T1000 (cell line): ENCODE measurements at places on chromosomes 11 and 22.

DNA sequence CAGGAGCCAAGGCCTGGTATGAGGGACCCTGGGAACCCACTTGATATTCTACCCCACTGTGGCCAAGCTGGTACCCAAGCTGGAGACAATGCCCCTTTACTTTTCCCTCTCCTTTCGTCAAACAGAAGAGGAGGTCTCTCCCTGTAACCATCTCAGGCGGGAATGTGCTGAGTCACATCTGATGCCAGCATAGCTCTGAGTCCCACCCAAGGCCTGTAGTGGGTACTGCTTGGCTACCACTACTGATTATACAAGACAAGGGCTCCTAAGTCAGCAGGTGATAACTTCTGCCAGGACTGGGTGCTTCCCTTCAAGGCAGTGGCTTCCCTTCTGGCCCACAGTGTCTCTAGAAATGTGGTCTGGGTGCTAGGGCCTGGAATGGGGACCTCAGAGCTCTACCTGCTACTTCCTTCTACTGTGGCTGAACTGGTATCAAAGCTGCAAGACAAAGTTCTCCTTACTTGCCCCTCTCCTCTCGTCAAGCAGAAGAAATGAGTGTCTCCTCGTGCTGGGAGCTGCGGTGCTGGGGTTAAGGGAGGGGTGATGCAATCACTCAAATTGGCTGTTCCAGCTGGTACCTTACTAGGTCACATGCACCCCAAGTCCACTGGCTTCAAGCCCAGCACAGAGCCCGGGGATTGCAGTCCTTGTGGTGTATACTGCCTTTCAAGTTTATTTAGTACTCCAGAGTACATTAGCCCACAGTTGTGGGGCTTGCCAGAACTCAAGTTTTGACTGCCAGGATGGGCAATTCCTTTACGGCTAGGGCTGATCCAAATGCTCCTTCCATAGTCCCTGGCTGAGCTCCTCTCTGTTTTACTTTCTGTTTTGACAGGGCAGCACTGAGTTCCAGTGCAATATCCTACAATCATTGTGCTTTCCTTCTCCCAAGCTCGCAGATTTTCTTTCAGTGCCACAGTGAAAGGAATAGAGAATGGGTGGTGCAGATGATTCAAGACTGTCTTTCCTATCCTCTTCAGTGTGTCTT lies 419.7 kb upstream of the CNTN5 start:
- no peak for DNase-seq

GRCh38 chr11:84870486-84870885 lies 756.7 kb downstream of the DLG2 start:
- DNase-seq: no peak

- no peak for DNase-seq
Observed at GRCh38 chr11:94857337-94857736, 89.2 kb downstream of the AMOTL1 start.

DNA sequence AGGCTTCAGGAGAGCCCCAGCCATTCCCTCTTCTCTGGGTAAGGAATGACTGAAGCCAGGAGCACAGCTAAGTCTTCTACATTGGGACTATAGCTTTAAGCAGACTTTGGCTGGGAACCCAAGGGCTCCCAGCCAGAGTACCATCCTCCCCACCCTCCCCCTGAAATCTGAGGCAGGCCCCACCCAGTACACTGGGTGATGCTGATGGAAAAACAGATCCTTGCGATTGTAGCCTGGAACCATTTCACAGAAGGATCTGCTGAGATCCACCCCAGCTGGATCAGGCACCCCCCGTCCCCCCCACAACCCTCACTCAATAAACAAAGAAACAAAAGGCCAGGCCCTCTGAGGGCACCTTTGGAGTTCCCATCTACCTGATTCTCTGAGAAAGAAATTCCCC lies 39.8 kb downstream of the IL18BP start:
- no peak for DNase-seq

DNA sequence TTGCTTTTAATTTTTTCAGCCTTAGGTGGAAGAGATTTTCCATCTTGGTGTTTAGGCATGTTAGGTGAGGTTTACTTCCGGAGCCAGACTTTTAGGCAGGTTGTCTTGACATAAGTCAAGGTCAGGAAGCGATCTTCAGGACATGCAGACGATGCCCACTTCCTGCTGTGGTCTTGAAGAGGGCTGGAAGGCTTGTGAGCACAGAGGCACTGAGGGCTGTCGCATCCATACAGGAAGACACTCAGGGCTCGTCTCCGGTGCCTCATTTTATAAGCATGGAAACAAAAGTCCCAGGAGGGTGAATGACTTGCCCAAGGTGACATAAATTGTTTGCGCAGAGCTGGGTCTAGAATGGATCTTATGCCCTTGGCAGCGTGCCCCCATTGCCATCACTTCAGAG lies 30.8 kb downstream of the MARK2 start:
- DNase-seq: no peak

GRCh38 chr22:31605851-31606585 lies 56.0 kb downstream of the PISD start:
- DNase-seq: no peak

- no peak for DNase-seq
Observed at GRCh38 chr11:112744041-112744440, 217.2 kb upstream of the NCAM1 start.

DNA sequence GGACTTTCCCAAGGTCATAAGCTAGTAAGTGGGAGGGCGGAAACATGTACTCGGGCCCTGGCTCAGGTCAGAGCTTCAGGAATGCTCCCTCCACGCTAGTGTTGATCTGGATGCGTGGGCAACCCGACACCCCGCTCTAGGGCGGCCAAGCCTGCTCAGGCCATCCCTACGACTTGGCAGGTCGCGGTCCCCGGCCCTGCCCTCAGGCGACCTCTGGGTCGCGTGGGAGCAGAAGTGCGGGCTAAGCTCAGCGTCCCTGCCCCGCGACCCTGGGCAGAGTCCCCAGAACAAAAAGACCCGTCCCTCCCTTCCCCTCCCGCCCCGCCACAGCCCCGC lies 781 bp upstream of the TEF start:
- DNase-seq: peak; percentile 75

- DNase-seq: no peak
Observed at GRCh38 chr11:57180081-57180561, 1.6 kb upstream of the LRRC55 start.

DNA sequence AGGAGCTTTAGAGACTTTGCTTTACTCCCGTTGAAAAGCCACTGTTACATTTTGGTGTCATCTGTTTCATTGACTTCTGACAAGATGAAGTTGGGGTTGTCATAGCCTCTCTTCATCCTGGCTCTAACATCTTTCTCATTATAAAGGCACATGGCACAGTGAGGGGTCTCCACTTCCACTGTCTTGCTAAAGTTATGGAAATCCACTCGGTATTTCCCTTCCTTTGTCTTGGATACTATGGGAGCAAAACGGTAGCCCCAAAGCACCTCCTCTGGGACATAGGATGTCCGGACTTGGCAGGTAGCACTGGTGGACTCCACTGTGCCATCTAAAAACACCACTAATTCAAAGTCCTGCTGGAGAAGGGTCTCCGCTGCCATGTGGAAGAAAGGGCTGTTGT lies 28.0 kb downstream of the KCNJ1 start:
- no peak for DNase-seq

- no peak for DNase-seq
Observed at GRCh38 chr11:15266999-15267398, 152.3 kb downstream of the INSC start.

- no peak for DNase-seq
Observed at GRCh38 chr11:70324376-70325115, 54.1 kb downstream of the PPFIA1 start.

- DNase-seq: no peak
Observed at GRCh38 chr11:8102296-8102915, 21.4 kb downstream of the TUB start.

DNA sequence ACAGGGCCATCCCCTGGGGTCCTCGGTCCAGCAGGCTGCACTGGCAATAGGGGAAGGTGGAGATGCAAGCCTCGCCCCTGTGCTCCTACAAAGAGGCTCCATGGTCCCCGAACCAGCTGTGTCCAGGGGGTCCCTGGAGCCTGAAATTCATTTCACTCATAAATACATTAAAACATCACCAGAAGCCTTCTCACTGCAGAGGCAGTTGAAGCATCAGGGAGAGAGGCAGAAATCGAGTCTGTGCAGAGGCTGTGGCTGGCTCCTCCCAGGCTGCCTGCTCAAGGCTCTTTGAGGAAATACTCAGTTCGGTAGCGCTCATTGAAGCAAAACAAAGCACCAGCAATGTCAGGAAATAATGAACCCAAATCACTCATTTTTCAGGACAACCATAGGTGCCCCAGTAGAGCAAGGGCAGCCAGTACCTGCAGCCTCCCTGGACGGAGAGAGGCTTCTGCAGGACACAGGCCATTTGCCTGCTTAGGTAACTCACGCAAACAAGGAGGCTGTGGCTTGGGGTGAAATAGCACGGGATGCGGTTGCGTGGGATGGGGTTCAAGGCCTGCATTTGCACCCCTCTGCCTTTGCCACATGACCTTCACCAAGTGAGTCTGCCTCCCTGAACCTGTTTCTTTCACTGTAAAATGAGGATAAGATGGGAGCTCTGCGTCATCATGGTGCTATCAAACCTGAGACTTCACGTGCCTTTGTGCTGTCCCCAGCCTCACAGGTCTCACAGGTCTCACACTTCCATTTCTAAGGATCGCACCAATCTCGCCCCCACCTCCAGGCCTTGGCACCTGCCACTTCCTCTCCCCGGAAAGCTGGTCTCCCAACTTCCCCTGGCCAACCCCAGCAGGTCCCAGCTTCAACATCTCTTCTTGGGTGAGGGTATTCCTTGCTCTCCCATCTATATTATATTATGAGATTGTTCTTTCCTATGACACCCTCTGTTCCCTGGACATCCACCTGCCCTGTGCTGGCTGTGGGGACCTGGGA lies 84.3 kb upstream of the SHISAL1 start:
- no peak for DNase-seq

DNA sequence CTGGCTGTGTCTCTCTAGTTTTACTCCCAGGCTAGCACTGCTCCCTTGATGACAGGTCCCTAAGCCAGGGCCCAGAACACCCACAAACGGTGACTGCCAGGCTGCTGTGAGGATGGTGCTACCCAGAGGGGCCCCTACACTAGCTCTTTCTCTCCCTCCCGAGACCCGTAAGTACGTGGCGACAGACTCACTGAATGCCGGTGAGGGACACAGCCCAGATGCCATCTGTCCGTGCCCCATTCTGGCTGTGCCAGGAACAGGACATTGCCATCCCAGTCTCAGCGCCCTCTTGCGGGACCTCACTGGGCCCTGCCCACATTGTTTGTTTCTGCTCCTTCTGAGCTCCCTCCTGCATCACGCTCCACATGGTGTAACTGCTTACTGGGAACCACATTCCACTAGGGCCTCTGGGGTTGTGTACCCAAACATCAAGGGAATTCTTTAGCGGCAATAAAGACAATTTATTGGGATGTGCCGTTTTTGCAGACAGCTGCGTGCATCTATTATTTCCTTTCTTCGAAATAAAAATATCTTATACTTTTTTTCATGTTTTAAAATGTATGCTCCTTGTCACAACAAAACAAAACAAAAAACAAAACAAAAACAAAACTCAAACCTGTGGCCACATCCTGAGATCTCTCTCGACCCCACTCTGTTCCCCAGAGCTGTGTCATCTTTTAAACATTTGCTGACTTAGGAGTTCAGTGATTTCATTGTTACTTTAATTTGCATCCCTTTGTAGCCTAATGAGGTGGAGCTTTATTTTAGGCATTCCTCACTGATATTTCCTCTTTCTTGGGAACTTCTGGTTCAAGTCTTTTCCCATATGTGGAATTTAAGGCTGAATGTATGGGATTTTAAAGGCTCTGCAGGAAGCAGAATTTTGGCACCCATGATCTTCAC lies 4.4 kb upstream of the TPCN2 start:
- DNase-seq: peak; percentile 75

DNA sequence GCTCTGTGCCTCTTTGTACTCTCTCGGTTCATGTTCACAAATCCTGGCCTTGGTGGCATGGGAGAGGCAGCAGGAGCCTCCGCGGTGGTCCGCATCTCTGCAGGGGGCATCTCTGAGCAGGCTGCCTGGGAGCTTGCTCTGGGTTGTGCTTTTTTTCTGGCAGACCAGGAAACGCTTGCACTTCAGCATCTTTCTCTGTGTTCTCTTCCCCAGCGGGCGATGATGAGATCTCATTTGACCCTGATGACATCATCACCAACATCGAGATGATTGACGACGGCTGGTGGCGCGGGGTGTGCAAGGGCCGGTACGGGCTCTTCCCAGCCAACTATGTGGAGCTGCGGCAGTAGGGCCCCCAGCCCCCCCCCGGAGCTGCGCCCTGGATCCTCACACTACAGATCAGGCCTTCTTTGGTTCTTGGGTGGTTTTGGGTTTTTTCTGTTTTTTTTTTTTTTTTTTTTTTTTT lies 36.5 kb downstream of the CTTN start:
- DNase-seq: no peak

GRCh38 chr22:26579331-26579886 lies 10.5 kb downstream of the TPST2 start:
- DNase-seq: no peak

DNA sequence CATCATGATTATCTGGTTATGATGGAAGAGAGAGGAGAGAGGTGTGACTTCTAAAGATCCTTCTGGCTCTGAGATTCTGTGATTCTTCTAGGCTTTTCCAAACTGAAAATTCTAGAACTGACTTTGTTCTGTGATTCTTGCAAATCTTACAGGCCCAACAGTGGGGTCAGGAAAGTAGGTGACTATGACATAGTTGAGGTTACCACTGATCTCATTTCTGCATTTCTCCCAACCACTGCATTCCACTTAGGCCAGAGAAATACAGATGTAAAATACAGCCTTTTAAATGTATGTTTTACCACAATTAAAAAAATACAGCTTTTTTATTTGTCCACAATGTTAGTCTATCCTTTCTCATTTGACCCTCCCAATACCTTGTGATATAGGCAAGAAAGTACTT lies 83.7 kb downstream of the STIM1 start:
- no peak for DNase-seq

DNA sequence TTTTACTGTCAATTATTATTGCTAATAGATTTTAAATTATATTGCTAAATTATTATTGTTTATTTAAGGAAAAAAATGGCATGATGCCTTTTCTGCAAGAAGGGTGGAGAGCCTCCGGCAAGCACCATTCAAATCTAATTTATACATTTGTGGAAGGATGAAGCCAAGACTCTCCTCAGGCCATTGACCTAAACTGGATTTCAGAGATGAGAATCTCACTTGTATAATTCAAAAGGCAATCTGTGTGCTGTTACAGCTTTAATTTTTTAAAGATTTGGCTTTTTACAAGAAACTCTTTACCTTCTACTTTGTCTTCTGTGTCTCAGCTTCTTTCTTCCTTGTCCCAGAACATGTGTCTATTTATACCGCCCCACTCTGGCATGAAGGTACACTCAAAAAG lies 722.5 kb downstream of the ETS1 start:
- DNase-seq: no peak

DNA sequence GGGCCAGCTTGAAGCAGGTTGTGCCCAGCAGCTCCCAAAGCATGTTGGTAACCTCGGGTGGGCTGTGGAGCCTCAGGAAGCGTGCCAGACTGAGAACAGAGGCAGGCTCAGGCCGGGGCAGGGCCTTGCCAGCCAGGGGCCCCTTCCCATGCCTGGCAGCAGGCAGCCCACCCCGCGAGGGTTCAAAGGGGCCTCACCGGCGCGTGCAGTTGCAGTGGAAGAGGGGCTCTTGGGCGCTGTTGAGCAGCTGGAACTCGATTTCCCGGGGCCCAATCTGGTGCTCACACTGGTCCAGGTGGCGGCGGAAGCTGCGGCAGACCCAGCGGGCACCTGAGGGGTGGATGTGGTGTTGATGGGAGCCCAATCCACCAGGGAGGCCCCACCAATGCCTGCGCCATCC lies 3.6 kb downstream of the PLA2G3 start:
- no peak for DNase-seq

- peak; percentile 76 for DNase-seq
Observed at GRCh38 chr11:66328302-66329144, 7.7 kb downstream of the RIN1 start.
